ENCODE measurements at places on chromosomes 7 and 10.

DNA sequence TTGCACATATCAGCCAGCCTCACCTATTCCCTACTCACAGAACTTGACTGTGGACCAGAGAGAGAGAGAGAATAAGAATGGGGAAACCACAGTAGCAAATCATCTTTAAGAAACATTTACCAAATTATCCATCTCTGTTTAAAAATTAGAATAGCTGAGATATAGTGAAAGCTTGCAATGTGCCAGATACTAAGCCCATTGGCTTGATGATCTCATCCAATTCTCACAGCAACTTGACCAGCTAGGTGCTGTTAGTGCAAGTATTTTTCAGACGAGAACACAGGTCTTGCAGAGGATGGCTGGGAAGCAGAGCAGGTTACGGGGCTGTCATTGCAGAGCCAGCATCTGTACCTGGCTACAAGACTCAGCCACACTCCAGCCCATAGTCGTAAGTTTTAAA lies 50.9 kb downstream of the KLF6 start:
- no peaks in the 10 kb centered on the region for H3K27me3 ChIP-seq
- DNase-seq: no peak
- H3K4me1 ChIP-seq: no peaks in the 10 kb centered on the region
- H3K36me3 ChIP-seq: no peaks in the 10 kb centered on the region

- no peaks in the 10 kb centered on the region for H3K36me3 ChIP-seq
- H3K4me1 ChIP-seq: no peaks in the 10 kb centered on the region
- no peak for DNase-seq
Observed at GRCh38 chr7:143953421-143953820, 1.2 kb upstream of the OR2F1 start.

- H3K4me1 ChIP-seq: peaks cover 26% of the 10 kb centered on the region
- DNase-seq: no peak
- peak overlapping the region; percentile 37 for H3K4me3 ChIP-seq
- peaks cover 21% of the 10 kb centered on the region for H3K27me3 ChIP-seq
- no peaks in the 10 kb centered on the region for H3K36me3 ChIP-seq
- H3K27ac ChIP-seq: no peak overlapping the region
Observed at GRCh38 chr10:114045136-114046086, 1.7 kb downstream of the ADRB1 start.

DNA sequence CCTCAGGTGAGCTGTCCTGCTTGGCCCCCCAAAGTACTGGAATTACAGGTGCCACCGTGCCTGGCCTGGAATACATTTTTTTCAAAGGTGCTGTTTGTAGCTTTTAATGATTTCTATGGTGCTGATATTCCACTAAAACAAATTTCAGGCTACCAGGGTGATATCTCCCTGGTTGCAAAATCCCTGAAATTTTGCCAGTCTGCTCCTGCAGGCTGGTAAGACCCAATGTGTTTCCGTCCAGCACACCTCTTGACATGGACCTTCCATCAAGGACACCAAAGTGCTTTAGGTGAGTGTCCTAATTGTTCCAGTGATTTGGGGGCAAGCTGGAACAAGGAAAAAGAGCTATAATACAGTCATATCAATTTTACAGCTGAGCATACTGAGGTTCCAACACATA lies 69.8 kb upstream of the KMT2C start:
- H3K4me3 ChIP-seq: no peak overlapping the region
- H3K4me1 ChIP-seq: no peaks in the 10 kb centered on the region
- no peaks in the 10 kb centered on the region for H3K36me3 ChIP-seq
- H3K27ac ChIP-seq: no peak overlapping the region
- DNase-seq: no peak
- H3K27me3 ChIP-seq: no peaks in the 10 kb centered on the region

GRCh38 chr10:49243139-49243538 lies 54.9 kb upstream of the TMEM273 start:
- H3K4me3 ChIP-seq: no peak overlapping the region
- 0 out of 2 replicates have a peak, but pooled peaks cover 2% of the 10 kb centered on the region for H3K27me3 ChIP-seq
- DNase-seq: no peak
- H3K4me1 ChIP-seq: no peaks in the 10 kb centered on the region
